ENCODE measurements at places on chromosomes 16 and 17.

DNA sequence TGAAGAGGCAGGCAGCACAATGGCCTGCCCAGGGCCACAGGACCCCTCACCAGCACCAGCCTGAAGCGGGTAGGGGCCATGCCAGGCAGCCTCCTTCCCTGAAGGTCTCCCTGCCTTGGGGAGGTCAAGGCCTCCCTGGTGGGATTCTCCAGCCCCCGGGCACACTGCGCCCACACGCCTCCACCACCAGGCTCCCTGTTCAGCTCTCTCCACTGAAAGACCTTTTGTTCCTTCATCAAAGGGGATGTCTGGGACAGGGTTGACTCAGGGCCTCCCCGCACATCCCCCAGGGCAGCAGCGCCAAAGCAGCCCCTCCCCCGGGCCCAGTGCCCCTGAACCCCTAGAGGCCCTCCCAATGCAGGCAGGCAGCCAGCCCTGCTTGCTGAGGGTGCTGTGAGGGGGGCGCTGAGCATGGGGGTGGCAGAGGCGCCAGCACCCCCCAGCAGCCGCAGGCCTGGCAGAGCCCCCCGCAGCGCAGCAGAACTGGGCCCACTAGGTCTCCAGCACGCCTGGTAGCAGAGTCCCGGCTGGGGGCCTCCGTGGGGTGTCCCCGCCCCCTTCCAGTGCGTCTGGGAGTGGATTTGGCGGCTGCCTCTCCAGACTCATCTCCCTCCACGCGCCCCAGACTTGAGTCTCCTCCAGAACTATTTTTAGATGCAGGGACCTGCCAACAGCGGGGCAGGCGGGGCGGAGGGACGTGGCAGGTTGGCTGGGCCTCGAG is 13.1 kb downstream of the BCAR1 start:
- no peak for DNase-seq

GRCh38 chr17:72117535-72118334 is 3.1 kb upstream of the SOX9 start:
- DNase-seq = peak; percentile 30

GRCh38 chr16:55976815-55977214 is 101.6 kb upstream of the CES5A start:
- no peak for DNase-seq

- no peak for DNase-seq
Observed at GRCh38 chr17:75834279-75834920, 9.8 kb downstream of the UNC13D start.

- DNase-seq = no peak
Observed at GRCh38 chr17:12088035-12088434, 67.4 kb downstream of the MAP2K4 start.

GRCh38 chr16:57112403-57113041 is 20.1 kb downstream of the CPNE2 start:
- DNase-seq = no peak

- no peak for DNase-seq
Observed at GRCh38 chr16:6891496-6891895, 441.1 kb upstream of the RBFOX1 start.

- peak; percentile 90 for DNase-seq
Observed at GRCh38 chr17:39740357-39741111, 2.8 kb downstream of the GRB7 start.

DNA sequence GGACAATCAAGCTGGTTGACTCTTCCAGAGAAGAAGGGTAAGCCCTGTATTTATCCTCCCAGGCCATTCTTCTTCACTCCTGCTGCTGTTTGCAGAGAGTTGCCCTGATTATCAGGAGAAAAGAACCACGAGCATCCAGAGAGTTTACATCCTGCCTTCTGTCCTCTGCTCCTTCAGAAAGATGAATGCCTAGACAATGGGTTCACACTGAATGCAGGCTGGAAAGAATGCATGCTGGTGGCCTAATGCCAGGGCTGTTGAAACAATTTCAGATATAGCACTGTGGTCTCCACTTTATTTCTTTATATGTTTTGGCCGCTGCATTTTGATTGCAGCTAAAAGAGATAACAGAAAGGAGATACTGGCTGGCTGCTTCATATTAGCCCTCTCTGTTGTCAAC is 21.2 kb upstream of the HAS3 start:
- DNase-seq = no peak

- DNase-seq = peak; percentile 89
Observed at GRCh38 chr17:65750631-65751115, 189.2 kb upstream of the AXIN2 start.

DNA sequence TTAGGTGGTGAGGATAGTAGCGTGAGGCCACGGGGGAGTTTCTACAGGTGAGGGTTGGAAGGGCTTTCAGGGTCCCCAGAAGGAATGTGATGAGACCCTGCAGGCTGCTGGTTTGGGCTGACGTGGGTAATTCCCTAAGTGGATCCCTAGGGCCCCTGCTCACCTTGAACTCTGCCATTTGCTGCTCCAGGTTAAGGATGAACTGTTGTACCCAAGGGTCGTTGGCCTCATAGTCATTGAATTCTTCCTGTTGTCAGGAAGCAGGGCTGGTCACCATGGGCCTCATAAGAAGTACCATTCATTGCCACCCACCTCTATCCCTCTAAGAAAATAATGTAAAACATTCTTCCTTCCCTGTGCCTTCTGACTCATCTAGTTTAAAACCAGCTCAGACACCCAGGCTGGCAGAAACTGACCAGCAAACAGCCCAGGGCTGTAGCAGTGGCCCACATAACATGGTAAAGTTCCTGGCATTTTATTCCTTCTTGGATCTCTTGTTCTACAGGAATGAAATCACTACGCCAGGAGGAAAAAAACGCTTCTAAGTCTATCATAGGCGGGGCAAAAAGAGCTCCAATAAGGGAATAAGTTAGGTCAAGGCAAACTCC is 27.6 kb downstream of the FCSK start:
- no peak for DNase-seq

GRCh38 chr17:57911834-57912673 is 43.2 kb downstream of the CUEDC1 start:
- DNase-seq = peak; percentile 84

DNA sequence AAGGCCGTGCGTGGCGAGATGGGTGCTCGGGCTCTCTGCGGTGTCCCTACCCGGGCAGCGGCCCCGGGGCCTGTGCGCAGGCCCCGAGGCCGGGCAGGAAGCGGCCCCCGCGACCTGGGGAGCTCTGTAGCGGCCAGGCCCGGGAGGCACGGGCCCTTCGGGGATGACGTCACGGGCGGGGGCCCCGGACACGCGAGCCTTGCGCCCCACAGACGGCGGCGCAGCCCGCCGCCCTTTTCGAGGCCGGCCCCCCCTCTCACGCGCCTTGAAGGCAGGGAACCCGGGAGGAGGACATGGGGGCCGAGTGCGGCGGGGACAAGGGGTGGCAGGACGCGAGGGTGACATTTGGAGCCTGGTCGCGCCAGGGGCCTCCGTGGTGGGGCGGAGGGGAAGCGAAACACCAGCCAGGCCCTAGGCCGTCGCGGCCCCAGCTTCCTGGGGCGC is 1.1 kb downstream of the RAI1 start:
- DNase-seq = no peak

DNA sequence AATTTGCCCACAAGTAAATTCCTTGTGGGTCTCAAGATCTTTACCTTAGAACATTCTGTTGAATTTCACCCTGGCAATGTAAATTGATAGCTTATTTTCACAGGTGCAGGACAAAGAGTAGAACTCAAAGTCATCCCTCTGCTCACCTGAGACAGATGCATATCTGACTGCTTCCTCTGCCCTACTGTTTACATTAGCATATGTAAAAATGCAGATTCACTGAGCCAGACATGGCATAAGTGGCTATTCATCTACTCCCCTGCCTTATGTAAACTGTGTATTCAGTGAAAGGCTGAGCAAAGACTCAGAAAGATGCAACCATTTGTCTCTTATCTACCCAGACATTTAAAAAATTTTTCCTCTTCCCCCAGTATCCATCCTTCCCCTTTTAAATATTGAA is 22.3 kb upstream of the MILR1 start:
- no peak for DNase-seq

GRCh38 chr17:16980061-16980460 is 8.1 kb upstream of the TNFRSF13B start:
- DNase-seq = no peak

- DNase-seq = no peak
Observed at GRCh38 chr16:49760815-49761214, 95.1 kb downstream of the ZNF423 start.
